ENCODE measurements at places on chromosomes 6 and 20. TPM values are rescaled to one million over a fixed set of nuclear protein-coding genes. Genes with fewer than 3 reads are reported as not detected.

Gene EYS
- 0.34 TPM for polyA plus RNA-seq

DNA sequence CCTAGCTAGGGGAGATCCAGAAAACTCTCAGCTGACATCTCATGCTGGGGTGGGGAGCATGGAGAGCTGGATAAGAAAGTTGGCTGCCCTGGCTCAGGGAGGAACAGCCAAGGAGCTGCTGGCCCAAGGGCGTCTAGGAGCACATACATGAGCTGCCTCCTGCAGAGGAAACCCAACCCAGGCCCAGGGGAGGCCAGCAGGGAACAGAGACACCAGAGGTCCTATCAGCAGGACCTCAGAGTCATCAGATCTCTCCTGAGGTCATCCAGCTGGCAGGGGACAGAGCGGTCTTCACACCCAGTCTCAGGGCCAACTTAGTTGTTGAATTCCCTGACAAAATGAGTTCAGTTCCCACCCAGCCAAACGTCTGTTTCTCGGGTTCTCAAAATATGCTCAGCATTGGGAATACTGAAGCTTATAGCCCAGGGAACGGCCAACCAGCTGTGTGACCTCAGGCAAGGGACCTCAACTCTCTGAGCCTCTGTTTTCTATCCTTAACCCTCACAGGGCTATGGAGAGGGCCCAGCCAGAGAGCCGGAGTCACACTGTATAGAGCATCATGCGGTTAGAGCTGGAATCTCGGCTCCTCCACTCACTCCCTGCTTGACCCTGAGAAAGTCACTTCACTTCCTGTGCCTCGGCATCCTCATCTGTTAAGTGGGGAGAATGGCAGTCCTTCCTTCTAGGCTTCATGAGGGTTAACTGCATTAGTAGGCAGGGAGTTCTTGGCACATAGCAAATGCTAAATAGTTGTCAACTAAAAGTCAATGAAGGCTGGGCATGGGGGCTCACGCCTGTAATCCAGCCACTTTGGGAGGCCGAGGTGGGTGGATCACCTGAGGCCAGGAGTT is 13.8 kb downstream of the ADA start:
- DNase-seq = no peak
- H3K27me3 ChIP-seq = no peaks in the 10 kb centered on the region
- H3K27ac ChIP-seq = no peak overlapping the region
- peaks cover 5% of the 10 kb centered on the region for H3K36me3 ChIP-seq

Gene PERP
- polyA plus RNA-seq = 525 TPM

GRCh38 chr6:86586195-86586594 is 351.1 kb upstream of the HTR1E start:
- H3K27ac ChIP-seq = no peak overlapping the region
- H3K4me1 ChIP-seq = no peaks in the 10 kb centered on the region

Gene RNF39
- polyA plus RNA-seq = 4.4 TPM

Gene TCF15
- polyA plus RNA-seq = not detected

DNA sequence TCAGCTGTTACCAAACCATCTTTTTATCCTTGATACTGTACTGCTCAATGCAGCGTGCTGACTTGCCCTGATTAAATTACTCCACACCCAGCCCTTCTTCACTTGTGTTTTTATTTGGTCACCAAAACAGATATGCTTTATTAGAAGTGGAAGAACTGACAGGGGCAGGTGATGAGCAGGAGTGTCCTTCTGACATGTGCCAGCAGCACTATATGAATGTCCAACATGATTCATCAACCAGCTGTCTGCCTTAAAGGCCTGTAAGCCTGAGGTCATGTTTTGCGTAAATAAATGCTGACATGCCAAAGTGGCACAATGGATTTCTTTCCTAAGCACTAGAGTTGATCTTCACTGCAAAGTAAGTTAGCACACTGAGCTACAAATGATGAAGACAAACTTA is 15.4 kb downstream of the POPDC3 start:
- H3K4me3 ChIP-seq = no peak overlapping the region
- H3K27ac ChIP-seq = no peak overlapping the region

- no peak overlapping the region for H3K4me3 ChIP-seq
- no peak overlapping the region for H3K27ac ChIP-seq
- no peaks in the 10 kb centered on the region for H3K27me3 ChIP-seq
- no peaks in the 10 kb centered on the region for H3K4me1 ChIP-seq
Observed at GRCh38 chr6:31568537-31568961, 3.5 kb upstream of the LTA start.

DNA sequence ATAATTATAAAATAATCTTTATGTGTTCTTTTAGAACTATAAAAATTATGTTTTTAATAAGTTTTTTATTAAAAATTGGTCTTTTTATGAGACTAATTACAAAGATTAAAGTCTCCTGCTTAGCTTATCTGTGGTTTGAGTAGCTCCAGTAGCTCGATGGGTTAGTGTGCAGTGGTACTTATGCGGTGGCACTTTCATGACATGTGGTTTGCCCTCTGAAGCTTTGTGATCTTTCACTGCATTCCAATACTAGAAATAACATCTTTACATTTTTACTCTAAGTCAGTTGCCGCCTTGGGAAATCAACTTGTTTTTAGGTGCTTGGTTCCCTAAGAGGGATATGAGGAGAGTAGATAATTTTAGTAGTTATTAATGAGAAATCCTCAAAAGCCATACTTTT is 699.5 kb upstream of the FLRT3 start:
- H3K27me3 ChIP-seq = no peaks in the 10 kb centered on the region
- no peaks in the 10 kb centered on the region for H3K36me3 ChIP-seq
- DNase-seq = no peak
- no peak overlapping the region for H3K4me3 ChIP-seq

DNA sequence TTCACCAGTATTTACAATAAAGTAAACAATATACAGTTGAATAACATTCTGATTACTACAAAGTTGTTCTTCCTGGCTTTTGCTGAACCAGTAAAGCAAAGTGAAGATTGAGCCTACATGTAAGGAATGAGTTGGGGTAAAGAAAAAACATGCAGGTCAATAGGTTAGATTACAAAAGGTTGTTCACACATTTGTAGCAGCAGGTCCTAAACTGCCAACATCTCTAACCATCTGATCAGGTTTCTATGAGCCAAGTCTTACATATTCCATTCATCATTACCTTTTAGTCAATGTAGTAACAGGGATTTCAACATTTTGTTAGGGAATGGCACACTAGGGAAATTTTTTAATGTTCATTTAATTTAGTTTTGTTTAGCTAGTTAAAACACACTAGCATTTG is 9.3 kb upstream of the CALHM6 start:
- DNase-seq = no peak
- no peak overlapping the region for H3K4me3 ChIP-seq
- no peak overlapping the region for H3K27ac ChIP-seq
- H3K27me3 ChIP-seq = no peaks in the 10 kb centered on the region
- peaks cover 33% of the 10 kb centered on the region for H3K4me1 ChIP-seq
- no peaks in the 10 kb centered on the region for H3K36me3 ChIP-seq

DNA sequence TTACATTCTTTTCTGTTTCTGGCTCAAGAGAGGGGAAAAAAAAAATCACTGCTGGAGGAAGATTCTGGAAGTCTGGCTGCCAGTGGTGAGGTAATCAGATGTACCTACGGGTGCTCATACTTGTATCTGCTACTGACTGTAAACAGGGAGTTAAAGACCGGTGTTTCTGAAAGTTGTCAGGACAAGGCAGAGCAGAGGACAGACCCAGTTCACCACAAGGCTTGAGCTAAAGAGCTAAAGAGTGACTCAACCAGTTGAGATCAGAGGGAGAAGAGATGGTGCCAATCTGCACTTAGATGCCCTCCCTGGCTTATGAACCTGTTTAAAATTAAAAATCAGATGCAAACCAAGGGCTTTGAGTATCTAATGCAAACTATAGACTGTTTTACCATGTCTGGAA is 55.4 kb downstream of the CEP162 start:
- H3K36me3 ChIP-seq = no peaks in the 10 kb centered on the region
- H3K27me3 ChIP-seq = no peaks in the 10 kb centered on the region
- no peaks in the 10 kb centered on the region for H3K4me1 ChIP-seq
- no peak overlapping the region for H3K4me3 ChIP-seq

GRCh38 chr6:3321875-3322274 is 63.1 kb downstream of the PSMG4 start:
- H3K27me3 ChIP-seq = no peaks in the 10 kb centered on the region
- H3K4me1 ChIP-seq = peaks cover 7% of the 10 kb centered on the region
- DNase-seq = no peak

GRCh38 chr20:49290608-49291191 is 12.8 kb upstream of the ZNFX1 start:
- H3K36me3 ChIP-seq = peaks cover 50% of the 10 kb centered on the region
- H3K27me3 ChIP-seq = no peaks in the 10 kb centered on the region
- H3K4me1 ChIP-seq = peaks cover 21% of the 10 kb centered on the region
- H3K4me3 ChIP-seq = no peak overlapping the region
- no peak for DNase-seq
- no peak overlapping the region for H3K27ac ChIP-seq

- peaks cover 4% of the 10 kb centered on the region for H3K27me3 ChIP-seq
- DNase-seq = no peak
- H3K36me3 ChIP-seq = no peaks in the 10 kb centered on the region
- no peak overlapping the region for H3K27ac ChIP-seq
- no peaks in the 10 kb centered on the region for H3K4me1 ChIP-seq
Observed at GRCh38 chr20:33261465-33261864, 21.5 kb upstream of the BPIFB1 start.

GRCh38 chr20:61587681-61588289 is 335.7 kb downstream of the CDH4 start:
- H3K4me3 ChIP-seq = no peak overlapping the region
- H3K4me1 ChIP-seq = peaks cover 11% of the 10 kb centered on the region
- no peak overlapping the region for H3K27ac ChIP-seq
- H3K36me3 ChIP-seq = no peaks in the 10 kb centered on the region

Gene HRH3
- not detected for polyA plus RNA-seq

Gene FOXS1
- not detected for polyA plus RNA-seq

DNA sequence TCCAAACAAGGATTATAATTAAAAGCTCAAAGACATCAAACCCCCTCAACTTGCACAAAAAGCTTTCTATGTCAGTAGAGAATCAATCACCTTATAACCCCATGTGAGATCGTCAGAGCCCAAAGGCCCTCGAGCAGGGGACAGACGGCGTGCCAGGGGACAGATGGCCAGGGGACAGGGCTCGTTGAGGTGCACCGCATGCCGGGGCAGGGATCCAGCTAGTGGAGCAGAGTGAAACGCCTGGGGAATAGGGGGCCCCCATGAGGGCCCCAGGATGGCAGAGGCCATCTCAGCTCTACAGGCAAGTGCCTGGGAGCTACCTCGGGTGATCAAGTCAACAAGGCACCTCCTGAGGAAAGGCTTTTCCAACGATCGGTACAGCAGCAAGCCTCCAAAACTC is 28.6 kb downstream of the DIDO1 start:
- H3K27me3 ChIP-seq = no peaks in the 10 kb centered on the region
- no peak for DNase-seq
- peaks cover 43% of the 10 kb centered on the region for H3K4me1 ChIP-seq
- H3K27ac ChIP-seq = no peak overlapping the region
- peaks cover 23% of the 10 kb centered on the region for H3K36me3 ChIP-seq
- no peak overlapping the region for H3K4me3 ChIP-seq

- H3K4me3 ChIP-seq = no peak overlapping the region
- H3K27me3 ChIP-seq = no peaks in the 10 kb centered on the region
- no peak overlapping the region for H3K27ac ChIP-seq
Observed at GRCh38 chr6:157929765-157930319, 51.8 kb upstream of the SYNJ2 start.
